ENCODE measurements at places on chromosomes 1 and 21.

GRCh38 chr1:81617308-81617967 is 183.3 kb upstream of the ADGRL2 start:
- DNase-seq = no peak

- DNase-seq = no peak
Observed at GRCh38 chr1:94544706-94545490, 3.3 kb upstream of the F3 start.

GRCh38 chr1:25774921-25775771 is 24.8 kb upstream of the SELENON start:
- no peak for DNase-seq

DNA sequence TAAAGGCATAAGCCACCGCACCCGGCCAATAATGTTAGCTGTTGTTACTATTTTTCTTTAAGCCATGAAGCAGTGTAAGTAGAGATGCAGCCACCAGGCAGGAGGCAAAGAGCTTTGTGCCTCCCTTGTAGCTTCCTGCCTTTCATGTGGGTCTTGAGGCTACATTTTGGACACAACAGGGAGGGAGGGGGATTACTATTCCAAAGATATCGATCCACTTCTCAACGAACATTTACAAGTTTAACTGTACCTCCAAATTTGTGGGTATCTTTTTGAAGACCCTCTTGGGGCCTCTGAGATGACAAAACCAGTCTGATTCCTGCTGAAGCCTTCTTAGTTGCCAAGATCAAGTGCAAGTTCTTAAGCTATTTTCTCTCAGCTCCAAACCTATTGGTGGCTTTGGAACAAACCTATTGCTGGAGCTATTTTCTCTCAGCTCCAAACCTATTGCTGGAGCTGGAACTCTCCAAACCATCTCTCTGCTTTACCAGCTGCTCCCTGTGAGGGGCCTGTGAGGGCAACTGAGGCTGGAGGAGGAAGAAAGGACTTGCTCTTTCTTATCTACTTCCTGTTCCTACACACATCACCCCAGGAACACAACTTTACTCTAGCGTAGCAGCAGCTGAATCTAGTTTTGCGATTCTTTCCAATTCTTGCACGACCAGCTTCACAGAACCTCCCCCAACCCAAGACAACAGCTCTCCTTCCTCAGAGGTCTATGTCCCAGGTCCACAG is 16.1 kb upstream of the RCAN3 start:
- DNase-seq = no peak

DNA sequence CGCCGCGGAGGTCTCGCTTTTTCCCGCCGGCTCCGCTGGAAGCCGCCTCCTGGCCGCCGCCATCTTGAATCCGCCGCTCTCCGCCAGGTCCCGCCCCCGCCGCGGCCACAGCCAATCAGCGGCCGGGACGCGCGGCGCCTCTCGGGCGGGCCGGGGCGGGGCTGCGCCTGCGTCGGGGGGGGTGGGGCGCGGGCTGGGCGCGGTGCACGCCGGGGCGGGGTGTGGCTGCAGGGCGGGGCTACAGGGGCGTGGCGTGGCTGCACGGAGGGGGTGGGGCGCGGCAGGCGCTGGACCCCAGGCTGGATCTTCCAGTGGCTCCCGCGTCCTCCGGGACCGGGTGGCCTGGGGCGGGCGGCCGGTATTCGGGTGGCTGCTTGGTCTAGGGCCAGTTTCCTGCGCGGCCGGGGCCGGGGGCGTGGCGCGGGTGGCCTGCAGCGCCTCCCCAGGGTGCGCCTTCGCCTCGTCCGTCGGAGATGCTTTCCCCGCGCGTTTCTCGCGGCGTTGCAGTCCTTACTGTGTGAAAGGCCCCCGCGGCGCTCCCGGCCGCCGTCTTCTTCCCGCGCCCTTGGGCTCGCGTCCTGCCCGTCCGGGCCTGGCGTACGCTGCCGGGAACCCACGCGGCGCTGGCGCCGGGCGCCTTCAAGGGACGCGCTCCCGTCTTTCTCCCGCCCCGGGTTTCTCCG is 575 bp downstream of the PCNT start:
- DNase-seq = peak; percentile 69

DNA sequence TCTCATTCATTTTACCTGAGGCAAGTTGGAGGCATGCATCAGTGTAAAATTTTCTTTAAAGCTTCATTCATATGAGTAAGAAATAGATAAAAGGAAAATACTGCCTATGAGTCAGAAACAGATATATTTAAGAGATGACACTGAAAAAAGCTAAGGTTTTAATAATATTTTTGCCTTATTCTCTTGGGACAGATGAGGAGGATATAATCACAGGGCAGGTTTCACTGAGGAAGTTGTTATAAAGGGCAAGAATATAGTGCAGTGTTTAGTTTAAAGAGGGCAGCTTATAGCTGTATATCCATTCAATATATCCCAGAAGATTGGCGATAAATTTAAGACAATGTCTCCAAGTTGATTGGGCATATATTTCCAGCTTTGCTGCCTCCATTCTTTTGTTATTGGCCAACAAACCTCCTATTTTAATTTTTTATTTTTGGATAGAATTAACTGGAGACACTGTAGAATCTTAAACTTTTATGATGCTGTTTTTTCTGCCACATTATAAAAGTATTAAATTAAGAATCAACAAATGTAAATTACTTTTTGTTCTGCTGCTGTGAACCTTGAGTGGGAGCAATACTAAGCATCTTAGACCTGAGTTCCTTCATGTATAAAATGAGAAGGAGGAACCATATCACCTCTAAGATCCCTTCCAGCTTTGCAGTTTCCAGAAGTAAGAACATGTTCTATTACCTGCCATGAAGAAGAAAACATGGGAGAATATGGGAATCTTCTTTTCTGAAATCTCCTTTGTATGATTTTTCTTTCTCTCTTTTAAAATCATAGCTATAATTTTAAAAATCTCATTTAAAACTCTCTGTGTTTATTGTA is 171.6 kb downstream of the S1PR1 start:
- DNase-seq = no peak

- no peak for DNase-seq
Observed at GRCh38 chr1:233655301-233655740, 41.4 kb downstream of the KCNK1 start.

DNA sequence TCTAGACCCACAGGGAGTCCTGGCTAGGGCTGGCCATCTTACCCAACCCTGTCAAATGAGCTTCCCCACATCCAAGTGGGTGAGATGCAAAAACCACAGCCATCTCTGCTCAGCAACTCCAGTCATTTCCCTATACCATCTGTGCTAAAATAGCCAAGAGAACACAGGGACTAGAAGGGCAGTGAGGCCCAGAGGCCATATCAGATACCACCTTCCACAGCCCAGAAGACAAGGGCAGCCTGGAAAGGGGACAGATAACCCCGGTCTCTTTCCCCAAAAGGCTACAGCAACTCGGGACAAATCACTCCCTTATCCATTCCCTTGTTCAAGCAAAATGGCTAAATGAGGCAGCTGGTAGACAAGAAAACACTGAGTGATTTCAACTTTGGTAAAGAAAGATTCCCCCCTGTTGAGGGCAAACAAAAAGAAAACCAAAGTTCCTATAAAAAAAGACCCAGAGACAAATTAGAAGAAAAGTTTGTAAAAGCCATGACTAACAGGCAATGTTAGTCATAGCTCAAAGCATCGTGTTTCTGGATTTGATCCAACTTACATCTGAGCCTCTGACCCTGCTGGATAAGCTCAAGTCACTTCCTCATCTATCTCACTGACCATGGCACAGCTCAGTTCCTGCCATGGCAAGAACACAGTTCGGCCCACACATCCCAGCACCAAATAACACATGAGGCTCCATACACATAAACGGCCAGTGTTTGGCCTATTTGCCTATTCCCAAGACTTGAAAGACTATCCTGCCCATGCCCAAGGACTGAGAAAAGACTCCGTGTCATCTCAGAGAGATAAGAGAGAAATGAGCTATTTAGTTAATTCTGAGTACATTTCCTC is 3.1 kb downstream of the LAMB3 start:
- no peak for DNase-seq

DNA sequence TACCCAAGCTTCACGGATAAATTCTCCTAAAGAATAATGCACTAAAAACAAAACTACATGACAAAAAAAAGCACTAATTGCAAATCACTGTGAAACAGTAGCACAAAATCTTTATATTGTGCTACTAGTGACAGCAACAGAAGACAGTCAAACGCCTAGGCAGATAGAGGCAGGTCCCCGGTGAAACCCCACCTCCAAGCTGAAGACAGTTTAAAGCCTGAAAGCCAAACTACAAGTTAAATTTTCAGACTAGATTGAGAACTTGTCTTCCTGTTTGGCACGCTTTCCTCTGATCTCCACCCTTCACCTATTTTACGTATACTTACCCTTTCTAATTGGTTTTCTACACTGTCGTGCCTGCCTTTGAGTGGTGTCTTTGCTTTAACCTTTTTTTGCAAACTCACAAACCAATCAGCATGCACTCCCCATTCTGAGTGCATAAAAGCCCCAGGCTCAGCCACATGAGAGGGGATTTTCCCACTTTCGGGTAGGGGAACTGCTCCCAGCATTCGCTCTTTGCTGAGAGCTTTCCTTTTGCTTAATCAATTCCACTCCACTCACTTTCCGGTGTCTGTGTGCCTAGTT is 3.6 kb upstream of the BACH1 start:
- DNase-seq = no peak

DNA sequence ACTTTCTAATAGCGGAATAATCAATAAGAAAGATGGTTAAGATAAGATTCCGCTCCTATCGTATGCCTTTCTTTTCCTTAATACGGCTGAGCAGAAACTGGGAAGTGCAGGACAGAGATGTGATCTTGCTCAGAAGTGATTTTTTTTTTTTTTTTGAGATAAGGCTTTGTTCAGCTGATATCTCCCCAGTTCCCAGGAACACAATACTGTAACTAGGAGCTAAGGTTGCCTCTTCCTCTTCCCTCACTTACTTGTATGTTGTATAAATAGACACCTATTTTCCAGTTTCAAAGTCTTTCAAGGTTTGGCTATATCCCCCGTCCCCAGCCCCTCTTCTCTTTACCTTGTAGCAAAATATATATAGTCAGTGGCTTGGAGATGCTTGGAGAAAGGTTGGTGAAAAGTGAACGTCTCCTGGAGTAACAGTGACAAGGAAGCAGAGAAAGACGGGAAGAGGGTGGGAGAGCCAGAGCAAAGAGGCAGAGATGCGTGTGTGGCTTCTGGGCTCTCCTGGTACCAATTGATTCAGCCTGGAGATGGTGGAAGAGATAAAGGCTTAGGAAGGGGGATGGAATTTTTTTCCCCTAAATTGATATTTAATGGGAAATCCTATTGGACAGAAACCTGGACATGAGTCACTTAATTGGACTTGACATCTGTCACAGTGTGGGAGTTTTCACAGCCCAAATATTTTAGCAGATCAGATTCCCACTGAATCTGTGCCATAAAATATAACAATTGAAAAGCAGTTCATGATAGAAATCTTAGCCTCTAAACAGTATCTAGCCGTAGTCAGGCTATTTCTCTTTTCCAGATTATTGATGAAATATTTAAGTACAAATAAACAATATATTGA is at the start of gene NHLH2:
Gene NHLH2, minus strand, starts transcription at position 522 of the 856 bp plus-strand sequence. CDS start 2,754 bp downstream, outside the sequence.
- DNase-seq = no peak

- DNase-seq = no peak
Observed at GRCh38 chr1:17148950-17149608, 29.8 kb upstream of the PADI2 start.

DNA sequence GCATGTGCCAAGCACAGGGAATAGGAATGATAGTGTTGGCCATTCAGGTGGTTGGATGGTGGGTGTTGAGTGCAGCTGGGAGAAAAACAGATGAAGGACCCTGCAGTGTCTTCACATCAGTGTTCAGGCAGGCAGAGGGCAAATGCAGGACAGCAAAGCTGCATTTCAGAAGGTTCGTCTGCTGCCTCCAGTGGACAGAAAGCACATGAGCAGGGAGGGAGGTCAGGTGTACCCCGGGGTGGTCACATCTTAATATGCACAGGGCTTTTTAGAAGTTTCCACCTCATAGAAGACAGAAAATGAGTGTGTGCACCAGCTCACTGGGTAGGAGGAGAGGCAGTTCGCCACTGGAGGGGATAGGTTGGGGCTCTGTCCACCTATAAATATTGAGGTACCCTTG is 184.9 kb downstream of the SLC35F3 start:
- no peak for DNase-seq

- no peak for DNase-seq
Observed at GRCh38 chr1:112808861-112809684, 93.9 kb upstream of the PPM1J start.

- DNase-seq = no peak
Observed at GRCh38 chr21:36479415-36480402, at the start of gene CLDN14. TSS of gene CLDN14 (minus strand) at chr21:36480122. CDS start at chr21:36461695, 18,427 bp downstream.

- no peak for DNase-seq
Observed at GRCh38 chr21:38759413-38759812, 46.3 kb upstream of the ETS2 start.

DNA sequence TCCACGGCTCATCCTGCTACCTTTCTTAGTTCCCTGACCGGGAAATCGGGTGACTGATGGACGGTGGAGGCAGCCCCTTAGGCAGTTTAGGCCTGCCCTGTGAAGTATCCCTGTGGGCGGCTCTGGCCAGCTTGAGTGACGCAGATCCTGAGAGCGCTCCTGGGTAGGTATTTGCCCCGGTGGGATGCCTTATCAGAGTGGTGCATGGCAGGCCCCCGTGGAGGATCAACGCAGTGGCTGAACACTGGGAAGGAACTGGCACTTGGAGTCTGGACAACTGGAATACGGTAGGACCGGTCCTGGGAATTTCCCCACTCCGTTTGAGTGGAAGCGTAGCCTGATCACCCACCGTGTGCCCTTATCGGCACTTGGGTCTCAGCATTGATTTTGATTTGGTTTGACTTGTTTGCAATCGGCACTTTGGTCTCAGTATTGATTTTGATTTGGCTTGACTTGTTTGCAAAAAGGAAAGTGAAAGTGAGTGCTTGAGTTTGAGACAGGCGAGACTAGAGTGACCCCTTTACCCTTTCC is 15.2 kb downstream of the PLA2G2F start:
- DNase-seq = no peak

- no peak for DNase-seq
Observed at GRCh38 chr1:111992476-111992875, 3.0 kb upstream of the KCND3 start.

DNA sequence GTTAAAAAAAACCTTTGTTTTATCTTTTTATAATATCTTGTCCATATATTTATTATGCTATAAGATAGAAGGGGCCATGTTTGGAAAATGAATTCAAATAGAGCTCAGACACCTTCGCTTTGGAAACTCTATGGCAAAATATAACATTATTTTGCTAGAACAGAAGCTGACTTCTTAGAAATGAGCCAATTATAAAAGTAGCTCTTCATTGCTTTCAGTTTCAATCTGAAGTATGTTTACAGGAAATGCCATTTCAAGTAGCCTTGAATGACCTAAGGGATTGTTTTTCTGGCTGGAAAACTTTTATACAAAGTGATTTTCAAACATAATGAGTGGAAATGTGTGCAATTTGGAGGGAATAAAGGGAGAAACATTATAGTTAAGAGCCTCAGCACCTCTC is 37.8 kb upstream of the GBP5 start:
- DNase-seq = no peak

GRCh38 chr1:43936431-43937151 is 3.0 kb downstream of the ARTN start:
- DNase-seq = no peak

GRCh38 chr1:222886878-222887351 is 72.1 kb downstream of the DISP1 start:
- DNase-seq = no peak
